ENCODE measurements at places on chromosomes 7 and 10. TPM values are rescaled to one million over a fixed set of nuclear protein-coding genes. Genes with fewer than 3 reads are reported as not detected.

CTAGE15 gene
- 2.5 TPM for total RNA-seq

NME8 gene
- not detected for total RNA-seq

HECW1 gene
- total RNA-seq, result not detected

ABCC2 gene
- 0.92 TPM for total RNA-seq

FLNC gene
- total RNA-seq, result 0.61 TPM

PTPN20 gene
- 5.4 TPM for total RNA-seq
